ENCODE measurements at places on chromosomes 7 and 10.

DNA sequence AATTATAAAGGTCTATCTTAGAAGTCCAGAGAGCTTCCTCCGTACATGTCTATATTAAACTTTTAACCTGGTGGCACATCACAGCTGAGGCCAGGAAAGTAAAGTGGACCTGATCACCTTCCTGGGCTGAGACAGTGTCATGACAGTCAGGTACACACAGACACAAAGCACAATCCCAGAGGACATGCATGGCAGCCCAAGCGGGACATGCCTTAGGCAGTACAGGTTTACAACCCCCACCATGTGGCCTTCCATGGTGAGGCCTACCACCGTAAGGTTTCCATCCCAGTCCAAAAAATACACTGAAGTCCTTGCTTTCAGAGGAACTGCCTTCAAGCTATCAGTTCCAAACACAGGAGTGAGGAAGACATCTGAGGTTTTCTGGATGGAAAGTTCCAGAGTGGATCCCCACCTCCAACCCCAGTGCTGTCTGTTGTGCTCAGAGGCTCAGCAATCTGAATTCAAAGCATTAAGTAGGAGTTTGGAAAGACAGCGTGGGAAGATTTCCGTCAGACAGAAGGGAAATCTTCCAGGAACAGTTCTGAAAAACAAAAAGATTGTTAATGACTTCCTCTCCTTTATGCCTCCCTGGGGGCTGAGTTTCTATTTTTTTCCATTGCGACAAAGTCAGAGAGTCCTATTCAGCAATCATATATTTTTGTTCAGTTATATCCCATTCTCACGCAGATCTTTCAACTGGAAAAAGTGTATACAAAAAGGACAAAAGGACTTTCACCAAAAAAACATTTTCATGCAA lies 20.1 kb downstream of the IFIT3 start:
- no peak for DNase-seq

- no peak for DNase-seq
These were observed 16.6 kb downstream of the SFTPD start for GRCh38 chr10:79932307-79932706.

GRCh38 chr10:101807158-101807557 lies 11.1 kb downstream of the OGA start:
- no peak for DNase-seq

GRCh38 chr7:128986609-128987008 lies 48.9 kb downstream of the IRF5 start:
- no peak for DNase-seq

DNA sequence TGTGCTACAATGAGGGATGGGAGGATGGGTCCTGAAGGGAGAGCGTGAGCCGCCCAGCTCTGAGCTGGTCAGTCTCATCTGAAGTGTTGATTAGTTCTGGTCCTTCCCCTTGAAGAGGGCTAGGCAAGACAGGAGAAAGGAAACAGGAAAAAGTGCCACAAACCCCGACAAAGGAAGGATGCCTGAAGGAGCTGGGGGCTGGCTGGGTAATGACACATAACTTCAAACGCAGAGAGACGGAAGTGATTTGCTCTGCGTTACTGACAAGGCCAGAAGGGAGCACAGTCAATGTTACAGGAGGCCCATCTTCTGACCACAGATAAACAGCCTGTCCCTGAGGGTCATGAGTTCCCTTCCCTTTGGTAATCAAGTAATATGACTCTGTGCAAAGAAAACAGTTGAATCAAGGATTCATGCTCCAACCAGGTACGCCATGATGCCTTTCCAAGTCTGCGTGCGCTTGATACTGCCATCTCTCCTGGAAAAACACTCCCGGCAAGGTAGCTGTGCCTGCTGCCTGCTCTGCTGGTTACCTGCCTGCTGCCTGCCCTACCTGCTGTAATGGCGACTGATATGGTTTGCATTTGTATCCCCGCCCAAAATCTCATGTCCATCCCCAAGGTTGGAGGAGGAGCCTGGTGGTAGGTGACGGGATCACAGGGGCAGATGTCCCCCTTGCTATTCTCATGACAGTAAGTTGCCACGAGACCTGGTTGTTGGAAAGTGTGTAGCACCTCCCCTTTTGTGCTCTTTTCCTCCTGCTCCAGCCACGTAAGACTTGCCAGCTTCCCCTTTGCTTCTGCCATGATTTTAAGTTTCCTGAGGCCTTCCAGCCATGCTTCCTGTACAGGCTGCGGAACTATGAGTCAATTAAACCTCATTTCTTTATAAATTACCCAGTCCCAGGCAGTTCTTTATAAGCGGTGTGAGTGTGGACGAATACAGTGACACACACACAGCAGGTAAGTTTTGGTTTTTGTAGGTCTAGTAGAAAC lies 57.9 kb downstream of the GRB10 start:
- DNase-seq = peak; percentile 44

DNA sequence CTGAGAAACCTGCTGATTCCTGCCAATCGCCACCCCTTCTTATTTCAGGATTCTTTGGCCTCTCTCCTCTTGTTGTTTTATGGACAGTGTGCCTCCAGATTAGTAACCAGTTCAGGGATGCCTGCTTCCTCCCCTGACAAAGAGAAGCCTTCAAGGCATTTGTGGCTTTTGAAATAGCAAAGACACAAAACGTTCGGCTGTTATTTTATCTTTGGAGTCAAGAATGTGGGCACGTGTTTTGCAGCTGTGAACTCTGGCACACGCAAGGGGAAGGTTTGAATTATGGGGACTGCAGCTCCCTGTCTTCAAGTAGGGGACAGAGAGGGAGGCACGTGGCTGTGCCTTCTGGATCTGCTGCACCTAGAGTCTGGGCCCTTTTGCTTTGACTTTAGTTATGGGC lies 157.9 kb upstream of the GRB10 start:
- DNase-seq = no peak

DNA sequence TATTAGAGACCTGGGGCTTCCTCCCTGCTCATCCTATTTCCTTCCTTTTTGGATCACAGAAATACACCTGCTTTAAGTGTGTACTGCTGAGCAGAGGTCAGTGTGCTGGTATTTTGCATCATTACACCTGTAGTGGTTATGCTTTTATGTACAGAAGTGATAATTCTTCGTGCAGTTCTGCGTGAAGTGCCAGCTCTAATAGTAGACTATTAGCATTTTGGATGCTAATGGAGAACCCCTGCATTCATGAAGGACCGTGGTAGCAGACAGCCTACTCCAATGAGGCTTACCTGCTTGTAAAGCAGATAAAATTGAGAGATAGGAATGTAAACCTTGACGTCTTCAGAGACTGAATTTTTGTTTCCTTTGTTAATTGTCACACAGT lies 114.3 kb downstream of the CDK14 start:
- DNase-seq = no peak

- no peak for DNase-seq
These were observed 3.4 kb downstream of the IFRD1 start for GRCh38 chr7:112453505-112454171.

DNA sequence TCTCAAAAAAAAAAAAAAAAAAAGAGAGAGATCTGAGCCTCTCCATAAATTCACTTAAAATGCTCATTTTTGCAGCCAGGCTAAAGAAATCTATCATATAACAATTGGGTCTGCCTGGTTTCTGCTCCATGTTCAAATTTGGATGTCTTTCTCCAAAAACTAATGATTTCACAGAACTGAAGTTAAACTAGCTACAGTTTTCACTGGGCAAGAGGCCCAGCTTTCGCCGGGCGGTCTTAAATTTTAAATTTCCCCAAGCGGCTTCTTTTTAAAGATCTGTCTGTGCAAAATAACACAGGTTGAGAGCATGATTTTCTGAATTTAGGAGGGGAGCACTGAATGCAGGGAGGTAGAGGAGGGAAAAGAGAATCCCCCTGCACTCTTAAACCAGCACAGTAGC lies 603.4 kb downstream of the KCNMA1 start:
- no peak for DNase-seq

- DNase-seq = peak; percentile 60
These were observed 34.7 kb downstream of the MRPS24 start for GRCh38 chr7:43834463-43835251.

DNA sequence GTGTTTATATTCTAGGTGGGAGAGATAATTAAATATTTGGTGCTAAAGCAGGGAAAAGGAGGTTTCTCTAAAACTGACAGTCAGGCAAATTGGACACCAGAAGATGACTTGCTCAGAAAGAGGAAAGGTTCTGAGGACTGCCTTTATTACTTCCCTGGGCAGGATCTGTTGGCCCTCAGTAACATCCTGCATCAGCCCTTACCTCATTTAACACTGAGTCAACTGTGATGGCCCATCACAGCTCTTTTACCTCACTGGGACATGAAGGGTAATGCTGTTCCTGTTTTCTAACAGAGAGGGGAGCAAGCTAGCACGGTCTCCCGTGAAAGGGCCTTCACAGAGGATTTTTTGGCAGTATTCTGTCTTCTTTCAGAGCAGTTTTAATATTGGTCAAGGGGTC lies 12.0 kb downstream of the PPP1R17 start:
- DNase-seq = no peak

GRCh38 chr7:38953227-38953626 lies 24.5 kb upstream of the POU6F2 start:
- no peak for DNase-seq

- no peak for DNase-seq
These were observed 101.5 kb downstream of the ORC5 start for GRCh38 chr7:104106108-104106905.

GRCh38 chr7:149846436-149847046 lies 8.4 kb downstream of the ZNF862 start:
- DNase-seq = no peak

GRCh38 chr7:155464183-155464582 lies 6.3 kb downstream of the EN2 start:
- no peak for DNase-seq

DNA sequence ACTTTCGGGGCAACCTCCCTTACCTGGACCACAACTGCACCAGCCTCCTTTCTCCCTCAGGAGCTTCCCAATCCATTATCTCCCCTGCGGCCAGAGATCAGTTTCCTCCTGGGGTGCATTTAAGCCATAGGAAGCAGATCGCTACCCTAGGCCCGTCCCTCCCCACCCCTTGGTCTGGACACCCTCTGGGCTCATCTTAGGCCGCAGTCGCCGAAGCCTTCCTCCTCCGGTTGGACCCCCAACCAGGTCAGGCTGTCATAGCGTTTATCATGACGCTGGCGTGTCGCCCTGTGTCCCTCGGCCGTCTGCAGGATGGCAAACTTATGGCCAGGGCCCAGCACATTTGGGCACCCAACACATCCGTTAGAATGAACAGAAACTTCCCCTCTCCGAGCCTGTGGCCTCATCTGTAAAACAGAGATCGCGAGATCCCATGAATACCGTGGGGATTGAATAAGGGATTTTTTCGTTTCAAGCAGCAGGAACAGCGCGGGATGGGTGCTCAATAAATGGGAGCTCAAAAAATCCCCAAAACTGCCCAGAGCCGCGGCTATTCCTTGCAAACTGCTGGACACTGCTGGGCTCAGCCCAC lies 669 bp upstream of the AP5Z1 start:
- DNase-seq = no peak

- DNase-seq = no peak
These were observed 102.0 kb downstream of the VIPR2 start for GRCh38 chr7:159042581-159043101.

GRCh38 chr7:117479225-117480054 lies at the start of gene CFTR:
CFTR (plus strand) TSS chr7:117480025; CDS start chr7:117480095, 70 bp downstream.
- DNase-seq = no peak

GRCh38 chr7:139660317-139661042 lies 117.3 kb downstream of the HIPK2 start:
- no peak for DNase-seq

DNA sequence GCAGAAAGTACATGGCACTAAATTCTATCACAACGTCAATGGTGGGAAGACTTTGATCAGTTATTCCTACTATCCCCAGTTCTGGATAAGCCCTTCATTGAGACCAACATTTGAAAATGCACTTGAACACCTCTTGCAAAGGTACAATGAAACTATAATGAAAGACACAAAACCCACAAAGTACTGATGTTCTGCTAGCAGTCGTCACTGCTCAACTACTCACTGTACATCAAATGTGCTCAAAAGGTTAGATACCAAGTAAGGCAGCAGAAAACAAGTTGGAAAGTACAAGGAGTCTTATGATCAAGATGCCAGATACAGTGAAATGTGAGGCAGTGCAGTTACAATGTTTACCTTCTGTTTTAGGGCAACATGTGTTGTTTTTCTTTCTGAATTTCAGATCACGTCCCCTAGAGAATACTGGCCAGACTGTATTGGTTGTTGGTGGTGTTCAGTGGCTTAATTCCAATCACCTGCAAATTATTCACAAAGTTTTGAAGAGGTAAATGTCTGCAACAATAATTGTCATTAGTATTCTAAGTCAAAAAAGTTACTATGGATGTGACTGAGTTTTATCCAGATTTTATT lies 62.4 kb upstream of the WNT16 start:
- no peak for DNase-seq

DNA sequence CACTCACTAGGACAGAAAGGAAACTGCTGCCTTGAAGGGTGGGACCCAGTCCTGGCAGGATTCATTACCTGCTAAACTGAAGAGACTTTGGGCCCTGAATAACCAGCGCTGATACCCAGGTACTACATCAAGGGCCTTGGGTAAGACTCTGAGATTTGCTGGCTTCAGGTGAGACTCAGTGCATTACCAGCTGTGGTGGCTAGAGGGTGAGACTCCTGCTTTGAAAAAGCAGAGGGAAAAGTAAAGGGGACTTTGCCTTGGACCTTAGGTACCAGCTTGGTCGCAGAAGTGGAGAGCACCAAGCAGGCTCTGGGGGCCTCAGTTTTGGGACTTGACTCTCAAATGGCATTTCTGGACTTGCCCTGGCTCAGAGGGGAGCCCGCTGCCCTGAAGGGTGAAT lies 673.3 kb downstream of the NXPH1 start:
- DNase-seq = no peak

GRCh38 chr7:37376386-37376785 lies 72.3 kb downstream of the ELMO1 start:
- no peak for DNase-seq

GRCh38 chr10:14584661-14585060 lies 190.0 kb downstream of the FAM107B start:
- no peak for DNase-seq

DNA sequence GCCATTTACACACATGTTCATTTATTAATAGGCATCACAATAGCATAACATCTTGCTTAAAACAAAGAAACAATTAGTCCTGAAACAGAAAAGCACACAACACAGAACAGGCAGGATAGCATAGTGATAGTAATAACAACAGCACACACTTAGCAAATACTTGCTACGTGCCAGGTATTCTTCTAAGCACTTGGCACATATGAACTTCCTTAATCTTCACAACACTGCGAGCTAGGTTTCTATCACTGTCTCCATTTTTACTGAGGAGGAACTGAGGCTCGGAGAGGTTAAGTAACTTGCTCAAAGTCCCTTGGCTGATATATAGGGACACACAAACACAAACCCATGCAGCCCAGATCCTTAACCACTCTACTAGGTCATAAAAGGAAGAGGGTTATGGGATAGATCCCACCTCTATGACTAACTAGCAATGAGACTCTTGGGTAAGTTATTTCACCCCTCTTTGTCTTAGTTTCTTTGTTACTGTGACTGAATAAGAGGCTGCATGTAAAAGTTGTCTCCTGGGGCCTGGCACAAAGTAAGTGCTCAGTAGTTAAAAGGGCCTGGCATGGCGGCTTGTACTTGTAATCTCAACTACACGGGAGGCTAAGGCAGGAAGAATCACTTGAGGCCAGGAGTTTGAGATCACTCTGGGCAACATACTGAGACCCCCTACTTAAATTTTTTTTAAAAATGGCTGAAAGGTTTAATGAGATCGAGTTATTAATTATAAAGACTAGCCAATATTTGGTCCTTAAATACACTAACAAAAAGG lies 181.0 kb upstream of the RHOBTB1 start:
- DNase-seq = no peak
